Nucleus accumbens (tissue), 56 donors: ENCODE measurements at places on chromosomes 12 and 14.

DNA sequence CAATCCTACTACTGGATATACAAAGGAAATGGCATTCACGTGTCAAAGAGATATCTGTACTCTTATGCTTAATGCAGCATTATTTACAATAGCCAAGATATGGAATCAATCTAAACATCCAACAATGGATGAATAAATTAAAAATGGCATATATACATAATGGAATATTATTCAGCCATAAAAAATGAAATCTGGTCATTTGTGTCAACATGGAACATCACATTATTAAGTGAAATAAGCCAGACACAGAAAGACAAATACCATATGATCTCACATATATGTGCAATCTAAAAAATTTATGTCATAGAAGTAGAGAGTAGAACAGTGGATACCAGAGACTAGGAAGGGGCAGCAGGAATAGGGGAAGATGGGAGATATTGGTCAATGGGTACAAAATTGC, 228.8 kb upstream of the TBX3 start:
- no peak for DNase-seq

- no peak for DNase-seq
These were observed 8.3 kb downstream of the BMP4 start for GRCh38 chr14:53948205-53948884.

DNA sequence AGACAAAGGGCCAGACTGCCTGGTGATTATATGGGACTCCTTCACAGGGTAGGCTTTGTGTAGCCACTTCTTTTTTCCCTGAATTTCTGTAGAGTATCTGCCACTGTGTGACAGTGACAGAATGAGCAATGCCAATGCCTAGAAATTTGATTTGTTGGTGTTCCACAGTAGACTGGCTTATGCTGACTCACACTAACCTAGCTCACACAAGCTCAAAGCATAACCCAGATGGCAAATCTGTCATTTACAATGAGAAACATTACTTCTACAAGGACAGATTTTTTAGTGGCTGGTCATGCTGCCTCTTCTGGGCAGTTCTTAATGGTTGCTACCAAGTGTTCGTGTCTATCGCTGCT, 15.9 kb downstream of the CFAP251 start:
- DNase-seq, result no peak

- DNase-seq, result no peak
These were observed 50.2 kb downstream of the SLC8B1 start for GRCh38 chr12:113284751-113285150.

GRCh38 chr14:97287956-97288355, 490.8 kb downstream of the VRK1 start:
- no peak for DNase-seq

GRCh38 chr12:68904351-68904962, 28.5 kb downstream of the CPM start:
- no peak for DNase-seq

GRCh38 chr14:28406196-28406595, 360.4 kb upstream of the FOXG1 start:
- DNase-seq, result no peak

- DNase-seq, result no peak
These were observed 30.4 kb upstream of the FKBP4 start for GRCh38 chr12:2764398-2764797.

- DNase-seq, result no peak
These were observed 106.2 kb downstream of the UNC79 start for GRCh38 chr14:93536945-93537344.

GRCh38 chr14:46054526-46054925, 597.1 kb downstream of the RPL10L start:
- no peak for DNase-seq

- DNase-seq, result no peak
These were observed 5.6 kb downstream of the CNIH1 start for GRCh38 chr14:54435500-54435981.

DNA sequence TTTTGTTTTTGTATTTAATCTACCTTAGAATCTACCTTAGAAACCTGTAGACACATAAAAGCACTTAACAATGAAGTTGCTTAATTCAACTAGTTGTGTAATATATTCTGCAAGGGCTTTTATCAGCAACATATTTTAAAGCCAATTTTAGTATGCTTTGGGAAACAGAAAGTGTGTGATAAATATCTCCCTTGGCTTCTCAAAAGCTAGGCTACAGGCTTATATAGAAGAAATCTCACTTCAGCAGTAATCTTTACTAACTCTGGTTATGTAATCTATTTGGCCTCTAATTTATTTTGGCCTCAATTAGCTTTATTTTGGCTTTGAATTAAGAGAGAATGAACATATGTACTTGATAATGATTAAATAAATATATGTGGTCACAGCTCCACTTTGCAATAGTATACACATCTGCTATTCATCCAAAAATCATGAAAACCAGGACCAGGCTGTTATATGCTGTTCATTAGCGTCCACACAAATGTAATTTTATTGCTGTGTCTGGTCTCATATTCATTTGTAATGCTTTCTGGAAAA, 37.2 kb downstream of the LRP6 start:
- DNase-seq, result no peak
